Stimulated activated CD8-positive, alpha-beta memory T cell treated with anti-CD3 and anti-CD28 coated beads, Interleukin-7, amount 100 ng/mL, for 1 hour (primary cell): ENCODE measurements at places on chromosomes 2 and 18.

GRCh38 chr2:232541195-232541960 is 1.9 kb downstream of the CHRNG start:
- DNase-seq: no peak

DNA sequence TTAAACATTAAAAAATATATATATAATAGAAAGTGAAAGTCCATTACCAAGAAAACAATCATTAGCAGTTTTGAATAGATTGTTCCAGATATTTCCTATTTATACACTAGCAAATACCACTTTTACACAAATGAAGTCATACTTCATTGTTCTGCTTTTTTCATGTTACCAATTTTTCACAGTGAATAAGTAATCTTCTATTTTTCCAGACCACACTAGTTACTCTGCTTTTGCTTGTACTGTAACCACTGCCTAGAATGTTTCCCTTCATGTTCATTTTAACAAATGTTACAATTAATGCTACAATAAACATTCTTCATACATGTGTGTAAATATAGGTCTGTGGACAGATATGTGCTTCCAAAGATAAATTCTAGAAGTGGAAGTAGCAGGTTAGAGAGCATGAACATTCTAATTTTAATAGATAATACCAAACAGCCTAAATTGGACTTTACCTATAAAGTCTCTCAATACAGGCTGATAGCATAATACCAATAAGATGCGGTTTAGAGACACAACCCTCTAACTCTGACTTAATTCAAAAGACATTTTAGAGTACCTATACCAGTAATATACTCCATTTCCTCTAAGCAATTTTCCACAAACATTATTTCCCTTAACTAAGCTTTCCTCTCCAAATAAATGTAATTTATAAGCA is 17.0 kb downstream of the ITSN2 start:
- no peak for DNase-seq

DNA sequence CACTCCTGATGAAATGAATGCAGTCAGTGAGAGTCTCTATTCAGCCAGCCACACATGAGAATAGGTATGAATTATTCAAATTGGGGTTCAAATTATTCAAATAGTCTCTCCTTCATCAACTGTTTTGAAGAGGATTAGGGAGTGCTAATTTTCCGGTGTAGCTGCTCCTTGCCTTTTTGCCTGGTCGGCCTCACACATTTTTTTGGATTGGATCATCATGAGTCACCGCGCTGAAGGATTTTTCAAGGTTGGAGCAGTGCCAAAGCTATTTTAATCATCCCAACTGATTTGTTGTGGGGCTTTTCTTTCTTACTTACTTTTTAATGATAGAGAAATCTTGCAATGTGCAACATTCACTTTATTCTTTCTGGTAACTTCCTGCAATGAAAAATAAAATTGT is 2.4 kb upstream of the DTNA start:
- DNase-seq: no peak

DNA sequence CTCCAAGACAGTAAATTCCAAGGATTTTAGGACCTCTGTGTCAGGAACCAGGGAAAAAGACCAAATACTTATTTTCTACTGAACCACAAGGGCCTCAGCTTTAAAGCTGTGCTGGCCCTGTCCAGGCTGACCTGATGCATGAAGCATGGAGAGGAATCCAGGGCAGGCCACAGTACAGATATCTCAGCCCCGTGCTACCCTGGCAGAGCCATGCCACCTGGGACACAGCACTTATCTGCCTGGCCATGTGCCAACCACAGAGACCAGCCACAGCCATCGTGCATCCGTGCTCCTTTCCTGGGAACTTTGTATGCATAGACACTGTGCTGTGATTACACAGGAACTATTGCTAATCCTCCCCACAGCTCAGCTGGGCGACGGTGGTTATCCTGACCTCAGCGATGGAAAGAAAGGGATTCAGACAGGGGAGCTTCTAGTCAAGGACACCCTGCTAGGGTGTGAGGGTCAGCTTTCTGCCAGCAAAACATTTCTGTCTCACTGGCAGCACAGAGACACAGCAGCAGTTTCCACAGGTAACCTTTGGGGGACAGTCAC is 687.4 kb upstream of the ID2 start:
- no peak for DNase-seq

DNA sequence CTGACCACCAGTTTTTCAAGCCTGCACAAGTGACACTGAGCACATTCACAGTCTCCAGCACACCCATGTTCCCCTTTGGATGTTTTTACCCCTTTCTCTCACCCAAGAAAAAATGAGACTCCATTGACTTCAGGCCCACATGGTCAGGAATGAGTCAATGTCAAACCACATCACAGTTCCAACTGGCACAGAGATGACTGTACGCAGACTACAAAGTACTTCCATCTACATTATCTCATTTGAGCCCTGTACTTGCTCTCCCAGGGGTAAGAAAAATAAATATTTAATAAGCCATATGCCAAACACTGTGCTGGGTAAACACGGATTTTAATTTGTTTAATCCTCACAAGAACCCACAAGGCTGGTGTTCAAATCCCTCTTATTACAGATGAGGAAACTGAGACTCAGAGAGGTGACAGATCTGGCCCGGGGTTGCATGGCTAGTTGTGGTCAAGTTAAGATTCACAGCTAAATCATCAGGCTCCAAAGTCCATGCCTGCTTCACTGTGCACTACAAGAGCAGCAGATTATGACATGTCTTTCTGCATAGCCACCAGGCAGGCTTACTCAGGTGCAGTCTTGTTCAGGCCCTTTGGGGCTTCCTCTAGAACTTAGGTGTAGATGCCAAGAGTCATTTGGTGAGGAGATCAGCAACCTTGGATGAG is 106.1 kb downstream of the TXNL1 start:
- DNase-seq: no peak

- no peak for DNase-seq
These were observed 180.9 kb upstream of the TWIST2 start for GRCh38 chr2:238667008-238667407.

- DNase-seq: no peak
These were observed 179.9 kb upstream of the MSH6 start for GRCh38 chr2:47602996-47603395.

DNA sequence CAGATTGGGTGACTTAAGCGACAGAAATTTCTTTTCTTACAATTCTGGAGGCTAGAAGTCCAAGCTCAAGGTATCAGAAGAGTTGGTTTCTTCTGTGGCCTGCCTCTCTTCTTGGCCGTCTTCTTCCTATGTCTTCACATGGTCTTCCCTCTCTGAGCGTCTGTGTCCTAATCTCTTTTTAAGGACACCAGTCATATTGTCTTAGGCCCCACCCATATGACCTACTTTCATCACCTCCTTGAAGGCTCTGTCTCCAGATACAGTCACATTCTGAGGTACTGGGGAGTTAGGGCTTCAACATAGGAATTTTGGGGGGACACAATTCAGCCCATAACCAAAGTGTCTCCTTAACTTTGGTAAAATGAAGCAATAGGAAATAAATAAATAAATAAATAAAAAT is 110.9 kb upstream of the EPC2 start:
- DNase-seq: no peak

GRCh38 chr2:47869859-47870595 is 36.3 kb downstream of the FBXO11 start:
- no peak for DNase-seq

GRCh38 chr2:209424199-209424701 is 403 bp downstream of the MAP2 start:
- DNase-seq: no peak

DNA sequence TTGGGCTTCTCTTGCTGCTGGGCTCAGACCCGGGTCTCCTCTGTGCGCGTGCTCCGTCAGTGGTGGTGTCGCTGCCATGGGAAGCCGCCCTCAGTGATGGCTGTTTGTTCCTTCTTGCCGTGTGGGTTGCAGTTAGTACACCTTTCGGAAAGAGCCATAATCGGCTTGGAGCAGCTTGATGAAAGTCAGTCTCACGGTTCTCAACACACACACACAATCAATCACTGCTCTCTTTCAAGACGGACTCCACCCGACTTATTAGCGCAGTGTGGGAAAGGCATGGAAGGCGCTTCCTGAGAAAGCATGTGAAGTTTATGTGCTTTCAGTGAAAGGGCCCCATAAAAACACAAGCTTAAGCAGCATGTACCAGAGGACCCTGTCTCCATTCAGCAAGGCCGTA is 64.1 kb downstream of the SOX11 start:
- no peak for DNase-seq

- no peak for DNase-seq
These were observed 112.3 kb downstream of the BCL2 start for GRCh38 chr18:63207143-63207790.

GRCh38 chr2:27856386-27856785 is 33.8 kb downstream of the RBKS start:
- no peak for DNase-seq

- no peak for DNase-seq
These were observed 223.9 kb downstream of the LDLRAD4 start for GRCh38 chr18:13442451-13442850.

DNA sequence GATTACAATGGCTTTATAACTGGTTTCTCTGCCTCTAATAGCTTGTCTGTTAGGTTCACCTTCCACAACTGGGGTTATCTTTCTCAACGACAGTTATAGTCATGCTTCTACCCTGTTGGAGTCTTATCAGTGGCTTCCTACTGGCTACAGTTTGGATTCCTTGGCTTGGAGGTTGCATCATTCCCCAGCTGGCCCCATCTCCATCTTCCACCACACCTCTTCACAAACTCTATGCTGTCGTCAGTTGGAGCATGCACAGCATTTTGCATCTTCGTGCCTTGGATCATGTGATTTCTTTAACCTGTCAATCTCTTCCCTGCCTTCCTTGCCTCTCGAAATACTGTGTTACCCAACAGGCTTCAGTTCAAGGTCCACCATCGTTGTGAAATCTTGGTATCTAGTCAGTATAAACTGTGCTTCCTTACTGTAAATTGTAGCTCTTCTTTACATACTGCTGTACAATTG is 316.3 kb upstream of the CXCR4 start:
- no peak for DNase-seq

- DNase-seq: no peak
These were observed 361.9 kb upstream of the MEX3C start for GRCh38 chr18:51559198-51559901.

DNA sequence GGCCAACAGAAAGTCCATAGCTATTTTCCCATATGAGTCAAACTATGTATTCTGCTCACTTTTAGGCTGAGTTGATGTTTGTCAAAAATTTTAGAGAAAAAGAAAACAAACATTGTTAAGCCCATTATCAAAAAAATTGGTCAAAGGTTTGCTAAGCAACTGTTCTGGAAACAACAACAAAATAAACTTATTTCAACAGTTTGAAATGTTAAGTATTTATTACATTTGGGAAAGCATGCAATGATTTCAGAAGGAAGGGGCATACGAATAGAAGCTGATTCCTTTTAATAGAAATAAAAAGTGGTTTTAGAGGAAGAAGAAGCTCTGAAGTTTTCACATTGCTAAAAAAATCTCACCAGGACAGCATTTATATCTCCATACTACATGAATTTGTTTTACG is 1837.5 kb upstream of the CELF4 start:
- no peak for DNase-seq

GRCh38 chr2:215003001-215003400 is 135.4 kb downstream of the ABCA12 start:
- no peak for DNase-seq

DNA sequence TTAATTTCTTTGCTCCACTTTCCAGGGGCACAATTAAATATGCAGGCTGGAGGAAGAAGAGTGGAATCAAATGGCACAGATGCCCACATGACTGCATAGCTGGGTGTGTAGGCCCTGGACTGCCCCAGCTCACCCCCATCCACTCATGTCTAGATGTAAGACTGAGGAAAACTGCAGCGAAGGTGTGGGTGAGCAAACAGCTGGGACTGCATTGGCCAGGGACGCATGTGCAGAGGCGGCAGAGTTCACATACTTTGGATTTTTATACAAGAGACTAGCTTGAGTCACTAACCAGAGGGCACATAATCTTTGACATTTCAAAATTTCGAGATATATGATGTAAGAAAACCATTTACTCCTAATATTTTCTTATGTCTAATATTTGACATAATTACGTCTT is 60.1 kb downstream of the SPIRE1 start:
- no peak for DNase-seq

DNA sequence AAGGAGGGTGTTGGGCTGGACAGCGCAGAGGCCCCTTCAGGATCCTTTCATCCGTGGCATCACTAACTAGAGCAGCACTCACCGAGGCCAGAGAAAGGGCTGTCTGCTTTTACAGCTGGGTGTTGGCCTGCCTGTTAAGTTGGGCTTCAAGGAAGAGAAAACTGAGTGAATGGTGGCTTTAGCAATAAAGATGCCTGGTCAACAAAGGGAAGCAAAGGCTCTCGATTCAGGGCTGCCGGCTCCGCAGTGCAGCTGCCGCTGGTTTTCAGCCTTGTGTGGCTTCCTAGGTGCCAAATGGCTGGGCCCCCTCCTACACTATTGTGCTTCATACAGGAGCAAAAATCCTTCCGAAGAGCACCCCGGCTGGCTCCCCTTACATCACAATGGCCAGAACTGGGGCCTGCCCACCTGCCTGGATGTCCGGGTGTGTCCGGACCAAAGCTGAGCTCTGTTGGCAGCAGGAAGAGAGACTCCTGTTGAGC is 61.0 kb upstream of the GPR45 start:
- no peak for DNase-seq

DNA sequence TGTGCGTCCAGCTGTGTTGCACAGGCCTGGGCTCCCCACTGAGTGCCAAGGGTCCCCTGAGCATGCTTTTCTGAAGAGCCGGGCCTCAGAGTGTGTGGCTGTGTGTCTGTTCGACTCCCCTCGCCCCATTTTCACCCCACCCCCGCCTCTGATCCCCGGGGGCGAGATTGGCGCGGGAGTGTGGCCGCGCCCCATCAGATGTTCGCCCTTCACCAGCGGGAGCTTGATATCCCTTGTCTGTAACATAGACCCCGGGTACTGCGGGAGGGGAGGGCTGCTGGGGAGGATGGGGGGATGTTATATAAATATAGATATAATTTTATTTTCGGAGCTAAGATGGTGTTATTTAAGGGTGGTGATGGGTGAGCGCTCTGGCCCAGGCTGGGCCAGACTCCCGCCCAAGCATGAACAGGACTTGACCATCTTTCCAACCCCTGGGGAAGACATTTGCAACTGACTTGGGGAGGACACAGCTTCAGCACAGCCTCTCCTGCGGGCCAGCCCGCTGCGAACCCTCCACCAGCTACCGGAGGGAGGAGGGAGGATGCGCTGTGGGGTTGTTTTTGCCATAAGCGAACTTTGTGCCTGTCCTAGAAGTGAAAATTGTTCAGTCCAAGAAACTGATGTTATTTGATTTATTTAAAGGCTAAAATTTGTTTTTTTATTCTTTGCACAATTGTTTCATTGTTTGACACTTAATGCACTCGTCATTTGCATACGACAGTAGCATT is 1.5 kb downstream of the RHOB start:
- no peak for DNase-seq
